A549 (cell line): ENCODE measurements at places on chromosomes 13 and 19. TPM values are rescaled to one million over a fixed set of nuclear protein-coding genes. Genes with fewer than 3 reads are reported as not detected.

The ODAD3 gene
- 0.99 to 1.2 TPM (median 1.0 TPM) in 3 replicates for polyA plus RNA-seq

The DHX34 gene
- polyA plus RNA-seq = 23.1 to 24.5 TPM (median 23.4 TPM) in 3 replicates

The ZBTB32 gene
- polyA plus RNA-seq = not detected in 3 replicates

The GARIN5A gene
- polyA plus RNA-seq = 1.5 to 2.5 TPM (median 1.7 TPM) in 3 replicates

The RFPL4A gene
- polyA plus RNA-seq = not detected in 3 replicates

The ZNF444 gene
- 23.1 to 26.2 TPM (median 25.5 TPM) in 3 replicates for polyA plus RNA-seq

The CHST8 gene
- not detected in 3 replicates for polyA plus RNA-seq

The ZSCAN1 gene
- polyA plus RNA-seq = not detected in 3 replicates

The ASPDH gene
- not detected in 3 replicates for polyA plus RNA-seq

The HSPB6 gene
- polyA plus RNA-seq = 0.11 to 0.28 TPM (median 0.26 TPM) in 3 replicates

The TRPM4 gene
- 8.4 to 9.4 TPM (median 9.1 TPM) in 3 replicates for polyA plus RNA-seq

The ZNF805 gene
- 1.1 to 1.5 TPM (median 1.5 TPM) in 3 replicates for polyA plus RNA-seq

The PINLYP gene
- polyA plus RNA-seq = 0.27 to 0.37 TPM (median 0.28 TPM) in 3 replicates

The HS6ST3 gene
- not detected in 3 replicates for polyA plus RNA-seq

The TIMM29 gene
- 17.1 to 20.5 TPM (median 19.7 TPM) in 3 replicates for polyA plus RNA-seq

The LCP1 gene
- polyA plus RNA-seq = 0.07 to 0.09 TPM in 2 of 3 replicates, not detected in the other

The CEACAM20 gene
- polyA plus RNA-seq = 0.05 TPM in 1 of 3 replicates, not detected in the others

The SPACA4 gene
- polyA plus RNA-seq = 0.12 to 0.13 TPM in 2 of 3 replicates, not detected in the other

The ZGLP1 gene
- polyA plus RNA-seq = 1.7 to 2.1 TPM (median 1.9 TPM) in 3 replicates

The CDX2 gene
- polyA plus RNA-seq = 0.19 to 0.34 TPM (median 0.20 TPM) in 3 replicates

The ZNF610 gene
- polyA plus RNA-seq = 0.08 TPM in 1 of 3 replicates, not detected in the others

The CAPN12 gene
- polyA plus RNA-seq = 8.6 to 11.7 TPM (median 11.0 TPM) in 3 replicates

The MED29 gene
- 47.7 to 50.7 TPM (median 48.7 TPM) in 3 replicates for polyA plus RNA-seq

The PEX11G gene
- 1.8 to 2.9 TPM (median 1.9 TPM) in 3 replicates for polyA plus RNA-seq

The RYR1 gene
- 3.1 to 4.5 TPM (median 3.7 TPM) in 3 replicates for polyA plus RNA-seq

The PCDH20 gene
- polyA plus RNA-seq = not detected in 3 replicates

The WASF3 gene
- 0.09 to 0.12 TPM (median 0.10 TPM) in 3 replicates for polyA plus RNA-seq

The FCER2 gene
- not detected in 3 replicates for polyA plus RNA-seq

The LRRC25 gene
- not detected in 3 replicates for polyA plus RNA-seq

The SULT2A1 gene
- not detected in 3 replicates for polyA plus RNA-seq
